Testis (tissue), 5 donors: ENCODE measurements at places on chromosomes 2 and 18. TPM values are rescaled to one million over a fixed set of nuclear protein-coding genes. Genes with fewer than 3 reads are reported as not detected.

Gene CHRND
- polyA plus RNA-seq, result 0.63 TPM

Gene TTR
- polyA plus RNA-seq, result 2.8 TPM

Gene ZBTB7C
- 14.1 TPM for polyA plus RNA-seq

Gene PLA2R1
- 3.4 TPM for polyA plus RNA-seq

Gene CNDP1
- polyA plus RNA-seq, result 0.40 TPM

Gene TMEM198
- polyA plus RNA-seq, result 7.3 TPM

- no peak for DNase-seq
Measured at GRCh38 chr2:230942920-230943896, 18.2 kb upstream of the GPR55 start.

DNA sequence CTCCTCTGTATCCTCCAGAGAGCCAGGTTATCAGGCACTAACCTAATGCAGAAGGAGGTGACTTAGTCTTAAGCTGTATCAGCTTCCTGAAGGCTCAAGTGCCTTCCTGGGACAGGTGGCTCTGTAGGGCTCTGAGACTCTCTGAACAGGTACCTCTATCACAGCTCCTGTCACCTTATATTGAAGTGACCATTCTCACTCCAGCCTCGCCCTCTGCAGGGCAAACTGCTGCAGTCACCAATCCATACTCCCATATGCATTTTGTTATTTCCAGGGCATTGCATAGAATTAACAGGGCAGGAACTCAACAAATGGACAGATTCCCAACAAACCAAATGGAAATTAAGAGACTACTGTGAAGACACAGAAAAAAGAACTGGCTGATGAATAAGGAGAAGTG lies 203.0 kb upstream of the REV1 start:
- no peak for DNase-seq

DNA sequence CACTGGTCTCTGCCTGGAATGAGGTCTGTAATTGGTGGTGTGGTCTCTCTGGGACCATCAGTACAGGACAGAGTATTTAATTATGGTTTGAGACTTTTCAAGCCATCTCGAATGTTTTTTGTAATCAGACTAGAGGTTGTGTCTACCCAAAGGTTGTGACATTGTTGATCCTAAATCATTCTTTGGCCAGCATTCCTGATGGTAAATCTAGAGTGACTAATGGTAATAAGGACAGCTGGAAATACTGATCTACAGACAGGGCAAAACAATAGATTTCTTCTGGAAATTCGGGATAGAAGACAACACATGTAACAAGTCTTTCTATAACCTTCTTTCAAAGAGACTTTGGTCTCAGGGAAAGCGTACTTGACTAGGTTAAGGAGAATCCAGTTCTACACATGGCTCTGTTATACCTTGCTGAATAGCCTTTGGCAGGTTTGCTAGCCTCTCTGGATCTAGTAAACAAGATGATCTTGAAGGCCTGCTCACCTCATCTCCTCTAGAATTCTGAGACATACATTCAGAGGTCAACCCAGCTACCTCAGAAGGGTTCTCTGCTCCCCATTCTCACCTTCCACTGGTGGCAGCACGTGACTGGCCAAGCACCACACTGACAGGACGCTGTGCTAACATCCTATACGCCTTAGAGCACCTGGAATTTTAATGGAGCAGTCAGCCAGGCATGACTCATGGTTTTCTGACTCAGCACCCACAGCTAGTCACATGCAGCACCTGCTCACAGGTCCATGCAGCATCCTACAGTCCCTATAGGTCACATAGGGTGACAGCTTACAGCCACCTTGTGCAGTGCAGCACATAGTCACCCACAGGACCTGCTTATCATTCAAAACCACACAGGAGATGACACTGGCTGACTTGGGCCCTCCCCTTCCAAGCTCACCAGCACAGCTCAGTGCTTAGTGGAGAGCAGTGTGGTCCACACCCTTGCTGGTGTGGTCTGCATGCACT lies 12.2 kb downstream of the PLB1 start:
- no peak for DNase-seq

DNA sequence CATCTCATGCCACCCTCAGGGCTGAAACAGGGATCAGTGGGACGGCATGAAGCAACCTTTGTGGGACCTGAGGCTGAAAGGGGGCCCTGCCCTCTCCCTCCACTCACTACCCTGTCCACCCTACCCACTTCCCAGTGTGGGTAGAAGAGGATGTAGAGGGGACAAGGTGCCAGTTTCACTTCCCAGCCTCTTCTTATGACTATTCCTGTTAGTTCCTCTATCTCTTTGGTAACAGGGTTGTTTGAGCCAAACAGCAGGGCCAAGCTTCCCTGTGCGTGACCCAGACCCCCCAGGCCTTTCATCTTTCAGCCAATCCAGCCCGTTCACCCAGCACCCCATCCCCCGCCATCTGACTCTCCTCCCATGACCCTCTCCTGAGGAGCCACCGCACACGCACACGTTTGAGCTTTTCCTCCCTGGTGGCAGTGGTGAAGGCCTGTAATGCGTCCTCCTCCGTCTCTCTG lies 82.3 kb downstream of the STPG4 start:
- DNase-seq, result no peak

DNA sequence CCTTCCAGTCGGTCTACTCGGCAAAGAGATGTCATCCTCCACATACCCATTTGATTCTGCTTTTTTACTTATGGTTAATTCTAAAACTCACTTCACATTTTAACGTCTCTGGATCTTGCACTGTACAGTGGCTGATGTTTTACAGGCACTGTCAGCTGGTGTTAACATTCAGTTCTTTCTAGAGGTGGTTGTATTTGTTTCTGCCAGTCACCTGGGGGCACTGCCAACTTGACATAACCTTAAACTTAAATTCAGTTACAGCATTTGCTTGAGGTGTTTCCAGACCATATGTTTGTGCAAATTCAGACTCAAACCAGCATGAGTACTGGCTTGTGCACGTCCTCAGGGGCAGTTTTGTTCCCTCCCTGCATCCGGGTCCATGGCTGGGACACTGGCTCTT lies 5.3 kb upstream of the TMEM185B start:
- DNase-seq, result no peak

DNA sequence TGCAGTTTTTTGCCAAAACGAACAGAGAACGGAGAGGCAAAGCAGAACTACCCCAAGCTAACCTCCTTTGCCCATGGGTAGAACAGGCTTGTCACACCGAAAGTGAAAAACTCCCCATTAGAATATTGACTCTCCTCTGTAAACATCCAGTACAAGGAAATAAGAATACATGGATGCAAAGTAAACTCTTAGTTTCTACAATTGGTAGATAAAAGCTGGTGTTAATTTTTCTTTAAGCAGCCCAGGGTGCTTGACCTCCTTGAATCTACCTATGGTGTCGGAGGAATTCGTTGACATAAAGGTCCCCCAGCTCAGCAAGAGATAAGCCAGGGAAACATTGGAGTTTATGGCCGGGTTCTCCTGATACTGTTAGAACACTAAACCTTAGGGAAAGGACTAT lies 48.4 kb upstream of the DSG1 start:
- DNase-seq, result no peak

GRCh38 chr2:144411473-144411872 lies 108.4 kb downstream of the ZEB2 start:
- no peak for DNase-seq

GRCh38 chr2:4780679-4781078 lies 911.5 kb upstream of the SOX11 start:
- DNase-seq, result no peak

- peak; percentile 49 for DNase-seq
Measured at GRCh38 chr2:17538022-17538843, 2.3 kb upstream of the VSNL1 start.

DNA sequence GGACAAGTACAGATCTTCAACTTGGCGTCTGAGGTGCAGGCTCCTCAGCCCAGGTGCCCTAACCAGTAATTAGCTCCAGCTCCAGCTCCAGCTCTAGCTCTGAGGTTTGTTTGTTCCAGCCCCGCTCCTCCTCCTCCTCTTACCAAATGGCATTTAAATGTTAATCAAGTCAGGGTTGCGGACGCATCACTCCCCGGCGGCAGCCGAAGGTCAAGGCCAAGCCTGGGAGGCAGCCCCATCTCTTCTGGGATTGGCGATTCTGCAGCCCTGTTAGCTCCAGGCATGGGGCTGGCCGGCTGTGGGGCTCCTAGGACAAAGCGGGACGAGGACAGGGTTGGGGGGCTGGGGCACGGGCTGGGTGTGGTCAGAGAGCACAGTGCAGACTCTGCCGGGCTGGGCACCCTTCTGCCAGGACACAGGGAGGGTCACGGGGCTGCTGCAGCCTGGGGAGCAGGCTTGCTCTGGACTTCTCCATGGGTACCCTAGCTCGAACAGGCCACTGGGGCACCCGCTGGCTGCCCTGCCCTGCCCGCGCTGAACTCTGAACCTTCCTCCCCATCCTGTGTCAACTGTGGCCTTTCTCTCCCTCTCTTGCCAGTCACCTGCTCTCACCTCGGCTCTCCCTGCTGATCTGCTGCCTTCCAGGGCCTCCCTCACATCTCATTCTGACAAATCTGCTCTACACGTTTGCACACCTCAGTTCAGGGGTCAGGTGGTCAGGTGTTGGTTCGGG lies 203.3 kb downstream of the CELF4 start:
- DNase-seq, result peak; percentile 44

DNA sequence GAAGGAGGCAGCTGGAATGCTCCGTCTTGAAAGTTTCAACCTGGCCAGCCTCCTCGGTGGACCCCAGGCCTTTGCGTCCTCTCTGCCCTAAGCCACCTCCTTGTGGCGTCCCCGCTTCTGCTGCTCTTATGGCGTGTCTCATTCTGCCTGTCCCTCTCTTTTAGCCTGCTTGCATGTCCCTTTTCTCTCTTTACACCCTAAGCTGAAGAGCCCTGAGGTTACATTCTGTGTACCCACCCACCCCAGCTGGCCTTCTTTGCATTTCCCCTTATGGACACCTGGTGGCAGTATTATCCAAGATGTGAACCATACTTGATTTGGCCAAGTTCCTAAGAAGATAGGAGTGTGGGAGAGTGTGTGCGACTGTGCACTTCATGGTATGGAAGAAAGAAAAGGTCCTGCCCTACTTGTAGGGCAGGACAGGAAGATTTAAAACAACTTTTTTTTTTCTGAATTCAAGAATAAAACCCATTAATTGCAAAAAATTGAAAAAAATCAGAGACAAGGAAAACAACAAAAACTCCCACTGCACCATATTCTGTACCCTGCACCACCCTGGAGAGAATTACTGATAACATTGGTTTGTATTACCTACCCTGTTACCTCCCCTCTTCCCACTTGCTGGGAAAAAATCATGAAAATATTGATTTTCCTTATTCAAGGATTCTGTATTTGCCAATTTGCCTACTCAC lies 77.4 kb downstream of the DYSF start:
- DNase-seq, result peak; percentile 32

- no peak for DNase-seq
Measured at GRCh38 chr2:75920859-75921551, 210.3 kb upstream of the GCFC2 start.

GRCh38 chr18:37483221-37483971 lies 82.2 kb downstream of the CELF4 start:
- peak; percentile 38 for DNase-seq
